M059J (cell line): ENCODE measurements at places on chromosomes 12 and 14.

DNA sequence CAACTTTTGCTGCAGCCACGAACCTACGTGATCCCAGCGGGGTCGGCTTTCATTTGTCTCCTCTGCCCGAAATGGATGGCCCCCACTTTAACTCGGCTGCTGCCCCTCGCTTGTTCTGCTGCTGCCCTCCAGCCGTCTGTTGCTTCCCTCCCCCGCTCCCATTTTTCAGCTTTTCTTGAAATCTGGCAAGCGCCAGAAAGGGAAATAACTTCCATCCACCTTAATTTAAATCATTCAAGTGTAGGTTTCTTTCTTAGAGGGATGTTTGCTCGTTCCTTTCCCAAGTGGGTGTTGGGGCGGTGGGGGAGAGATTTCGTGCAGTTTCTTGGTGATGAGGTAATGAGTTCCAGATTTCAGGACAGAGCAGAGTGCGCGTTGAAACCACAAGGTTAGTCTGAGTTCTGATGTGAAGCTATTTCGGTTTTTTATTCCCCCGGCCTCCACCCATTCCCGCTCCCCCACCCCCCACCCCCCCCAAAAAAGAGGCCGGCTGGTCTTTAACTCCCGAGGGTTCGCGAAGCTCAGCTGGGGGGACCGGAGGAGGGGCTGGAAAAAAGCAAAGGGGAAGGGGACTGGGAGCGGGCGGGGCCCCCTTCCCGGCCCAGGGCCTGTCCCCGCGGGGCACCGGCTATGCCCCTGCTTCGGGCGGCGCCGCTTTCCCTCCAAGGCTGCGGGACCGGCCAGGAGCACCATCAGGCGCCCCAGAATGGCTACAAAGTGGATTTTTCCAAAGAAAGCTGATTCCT lies 2.2 kb upstream of the ZFP36L1 start:
- DNase-seq, result peak; percentile 91

- DNase-seq, result no peak
Observed at GRCh38 chr12:47766502-47767215, 6.4 kb upstream of the SLC48A1 start.

- no peak for DNase-seq
Observed at GRCh38 chr14:104215706-104216334, 77.4 kb downstream of the KIF26A start.

DNA sequence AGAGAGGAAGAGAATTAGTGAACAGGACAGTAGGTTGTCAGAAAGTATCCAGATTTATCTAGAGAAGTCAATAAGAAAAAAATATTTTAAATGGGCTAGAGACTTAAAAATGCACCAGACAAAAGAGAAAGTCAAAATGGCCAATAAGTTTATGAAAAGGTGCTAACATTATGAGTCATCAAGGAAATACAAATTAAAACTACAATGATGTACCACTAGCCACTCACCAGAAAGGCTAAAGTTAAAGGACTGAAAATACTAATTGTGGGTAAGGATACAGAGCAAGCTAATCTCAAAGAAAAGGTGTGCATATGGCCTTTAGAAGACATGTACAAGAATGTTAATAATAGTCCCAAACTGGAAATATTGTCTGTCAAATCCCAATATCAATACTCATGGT lies 37.7 kb downstream of the C12orf50 start:
- no peak for DNase-seq

DNA sequence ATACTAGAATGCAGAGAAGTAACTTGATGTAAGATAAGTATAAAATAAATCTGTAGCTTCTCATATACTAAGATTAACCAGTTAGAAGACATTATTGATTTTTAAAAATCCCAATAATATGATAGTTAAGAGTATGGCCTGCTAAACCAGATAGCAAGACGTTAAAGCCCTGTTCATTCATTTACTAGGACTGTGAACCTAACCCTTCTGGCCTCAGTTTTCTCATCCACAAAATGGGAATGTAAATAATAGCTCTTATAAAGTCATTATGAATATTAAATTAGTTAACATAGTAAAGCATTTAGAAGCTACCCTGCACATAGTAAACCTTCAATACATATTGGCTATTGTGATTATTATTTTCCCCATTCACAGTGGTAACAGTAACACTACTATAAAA lies 6.0 kb upstream of the PRMT5 start:
- DNase-seq, result no peak
